Bronchial epithelial cell (primary cell): ENCODE measurements at places on chromosomes 7 and 10.

GRCh38 chr7:84138411-84138810 is 56.2 kb downstream of the SEMA3A start:
- DNase-seq = no peak

- DNase-seq = no peak
These were observed 76.4 kb downstream of the RGS10 start for GRCh38 chr10:119466076-119466475.

GRCh38 chr10:12549297-12549696 is 199.9 kb downstream of the CAMK1D start:
- no peak for DNase-seq

DNA sequence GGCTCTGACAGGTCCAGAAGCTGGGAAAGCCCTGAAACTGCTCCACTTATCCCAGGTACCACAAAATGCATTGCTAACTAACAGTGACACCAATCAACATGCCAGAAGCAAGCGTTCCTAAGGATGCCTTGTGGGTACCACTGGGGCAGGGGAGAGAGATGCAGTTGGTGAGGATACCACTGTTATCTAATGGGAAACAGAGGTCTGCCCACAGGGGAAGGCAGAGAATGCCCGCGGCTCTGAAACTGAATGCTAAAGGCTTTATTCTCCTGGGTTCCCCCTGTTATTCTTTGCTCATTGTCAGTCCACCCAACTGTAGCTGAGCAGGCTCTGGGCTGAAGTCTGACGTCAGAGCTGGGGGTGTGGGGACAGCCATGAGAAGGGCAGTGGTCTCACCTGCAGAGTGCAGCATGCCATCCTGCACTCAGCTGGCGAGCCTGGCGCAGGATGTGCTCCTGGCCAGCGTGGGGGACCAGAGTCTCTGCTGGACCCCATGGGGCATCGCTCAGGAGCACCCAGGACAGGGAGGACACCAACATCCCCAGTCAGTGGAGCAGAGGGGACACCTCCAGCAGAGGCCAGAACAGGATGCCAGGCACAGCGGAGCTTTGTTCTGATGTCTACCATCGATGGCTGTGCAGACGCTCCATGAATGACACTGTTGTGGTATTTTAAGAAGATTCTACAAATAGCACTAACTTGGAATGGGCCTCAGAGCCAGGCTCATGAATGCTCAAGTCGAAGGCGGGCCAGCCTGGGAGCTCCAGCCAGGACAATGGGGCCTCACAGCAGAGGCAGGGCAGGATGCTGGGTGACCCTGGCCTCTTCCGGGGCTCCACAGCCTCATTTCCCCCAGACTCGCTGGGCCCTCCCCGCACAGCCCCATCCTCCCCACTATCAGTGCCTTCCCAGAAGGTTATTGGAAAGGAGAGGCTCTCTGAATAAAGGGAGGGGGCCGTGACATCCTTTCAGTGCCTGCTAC is 95.8 kb downstream of the ARHGAP22 start:
- DNase-seq = no peak

DNA sequence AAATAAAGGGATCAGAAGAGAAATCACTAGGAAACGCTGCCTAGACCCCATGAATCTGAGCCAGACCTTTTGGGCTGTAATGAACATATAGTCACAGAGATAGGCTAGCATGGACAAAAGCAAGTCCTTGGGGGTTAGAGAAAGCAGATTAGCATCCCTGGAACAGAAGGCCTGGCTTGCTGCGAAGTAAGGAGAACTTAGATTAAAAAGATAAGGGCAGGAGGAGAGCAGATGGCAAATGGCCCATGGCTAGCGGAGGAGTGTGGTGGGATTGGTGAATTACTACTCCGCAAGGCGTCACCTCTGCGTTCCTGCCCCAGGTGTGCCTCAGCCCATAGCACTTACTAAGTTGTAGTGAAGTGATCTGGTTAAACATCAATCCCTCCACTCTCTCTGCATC is 92.3 kb upstream of the ZNF438 start:
- DNase-seq = no peak

GRCh38 chr10:9222917-9223316 is 1168.4 kb downstream of the GATA3 start:
- DNase-seq = no peak

DNA sequence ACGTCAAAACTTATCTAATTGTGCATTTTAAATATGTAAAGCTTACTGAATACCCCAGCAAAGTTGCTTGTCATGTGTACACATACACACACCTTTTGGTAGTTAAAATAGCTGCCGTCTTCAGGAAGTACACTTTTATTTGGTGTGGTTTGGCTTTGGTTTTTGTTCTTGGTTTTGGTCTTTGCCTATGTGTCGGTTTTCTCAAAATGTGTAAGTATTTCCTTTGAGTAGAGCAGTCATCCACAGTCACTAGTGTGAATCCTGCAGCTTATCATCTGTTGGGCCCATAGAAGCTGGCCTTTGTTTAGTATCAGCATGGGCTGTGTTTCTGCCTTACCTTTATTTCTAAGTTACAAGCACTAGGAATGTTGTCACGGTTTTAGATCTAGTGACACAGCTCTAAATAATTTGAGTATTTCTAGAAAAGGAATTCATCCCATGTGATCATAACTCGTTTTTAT is 35.3 kb downstream of the NET1 start:
- peak; percentile 31 for DNase-seq

- DNase-seq = no peak
These were observed 1.9 kb upstream of the ASB15 start for GRCh38 chr7:123599766-123600165.

- DNase-seq = no peak
These were observed 238.7 kb upstream of the TCF7L2 start for GRCh38 chr10:112711366-112711765.

DNA sequence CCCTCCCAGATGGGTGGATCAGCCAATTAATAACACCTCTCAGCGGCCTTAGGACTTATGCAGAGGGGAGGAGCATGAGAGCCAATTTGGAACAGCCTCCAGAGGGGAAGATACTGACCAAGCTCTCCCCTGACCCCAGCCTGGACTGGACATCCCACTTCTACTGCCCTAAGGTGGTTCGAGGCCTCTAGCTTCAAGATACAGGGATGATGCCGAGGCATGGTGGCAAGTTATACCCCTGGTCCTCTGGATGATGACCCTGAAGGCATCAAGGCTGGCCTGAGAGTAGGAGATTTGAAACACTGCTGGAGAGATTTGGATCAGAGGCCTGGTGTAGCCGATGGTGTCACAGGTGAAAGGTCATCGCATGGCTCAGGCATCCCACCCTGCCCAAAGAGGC is 3.2 kb downstream of the CDH23 start:
- DNase-seq = no peak

DNA sequence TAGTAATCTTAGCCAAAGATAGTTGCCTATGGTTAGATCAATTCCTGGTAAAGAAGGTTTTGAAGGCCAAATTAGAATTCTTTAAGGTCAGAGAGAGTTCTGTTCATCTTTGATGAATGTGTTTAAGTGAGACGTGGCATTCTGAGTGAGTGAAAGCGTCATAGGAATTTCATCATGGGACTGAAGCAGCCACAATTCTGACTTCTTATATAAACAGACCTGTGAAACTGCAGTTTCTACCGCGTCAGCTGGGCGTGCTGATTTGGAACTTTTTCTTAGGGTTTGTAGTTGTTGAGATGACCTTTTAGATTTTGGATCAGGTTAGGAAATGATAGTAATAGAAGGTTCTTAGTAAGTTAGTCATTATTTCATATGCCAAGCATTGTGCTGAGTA is 103.8 kb downstream of the CNNM2 start:
- DNase-seq = peak; percentile 4

- peak; percentile 58 for DNase-seq
These were observed 101.0 kb upstream of the AGR3 start for GRCh38 chr7:16982640-16983350.

DNA sequence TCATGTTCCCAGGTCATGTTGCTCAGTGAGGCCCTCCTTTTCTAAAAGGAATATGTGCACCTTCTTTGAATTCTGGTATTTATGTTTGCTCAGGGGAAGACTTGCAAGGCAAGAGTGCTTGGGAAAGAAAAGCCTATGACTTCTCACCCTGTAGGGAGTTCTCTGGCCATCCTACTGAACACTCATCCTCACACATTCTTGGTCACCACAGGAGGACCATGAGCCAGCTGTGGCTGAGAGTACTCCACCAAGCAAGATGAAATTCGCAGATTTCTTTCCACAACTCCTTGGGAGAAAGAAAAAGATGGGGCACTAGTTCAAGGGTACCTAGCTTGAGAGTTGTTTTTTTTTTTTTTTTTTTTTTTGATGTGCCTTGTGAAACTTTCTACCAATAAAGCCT is 179.6 kb downstream of the FZD1 start:
- no peak for DNase-seq

GRCh38 chr7:23287612-23288011 is 11.5 kb upstream of the MALSU1 start:
- DNase-seq = no peak

GRCh38 chr10:73253225-73253555 is 746 bp upstream of the MRPS16 start:
- DNase-seq = peak; percentile 21

- no peak for DNase-seq
These were observed 497 bp downstream of the PPP2R2D start for GRCh38 chr10:131901181-131901829.

GRCh38 chr7:43764039-43764761 is 5.7 kb downstream of the BLVRA start:
- peak; percentile 62 for DNase-seq

- DNase-seq = no peak
These were observed 584.4 kb downstream of the INHBA start for GRCh38 chr7:41118486-41118885.

GRCh38 chr10:32461203-32461602 is 15.3 kb downstream of the CCDC7 start:
- no peak for DNase-seq

DNA sequence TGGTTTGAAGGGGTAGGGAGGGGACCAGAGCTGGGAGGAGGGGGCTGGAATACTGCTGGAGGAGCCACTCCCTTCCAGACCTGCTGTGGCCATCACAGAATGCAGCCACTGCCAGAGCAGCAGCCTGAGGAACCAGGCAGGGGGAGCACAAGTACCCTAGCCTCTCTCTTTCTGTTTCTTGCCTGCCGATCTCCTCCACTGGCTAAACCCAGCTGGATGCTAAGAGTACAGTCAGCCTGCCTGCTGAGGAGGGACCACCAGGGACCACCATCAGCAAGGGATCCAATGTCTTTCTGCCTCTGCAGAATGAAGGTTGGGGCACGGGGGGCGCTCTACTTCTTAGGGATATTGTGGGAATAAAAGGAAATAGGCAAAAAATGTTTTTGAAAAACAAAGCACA is 4.7 kb downstream of the BLVRA start:
- no peak for DNase-seq

GRCh38 chr10:124677749-124678556 is 66.2 kb downstream of the FAM53B start:
- DNase-seq = no peak

GRCh38 chr7:77716804-77717203 is 20.5 kb downstream of the RSBN1L start:
- DNase-seq = no peak

DNA sequence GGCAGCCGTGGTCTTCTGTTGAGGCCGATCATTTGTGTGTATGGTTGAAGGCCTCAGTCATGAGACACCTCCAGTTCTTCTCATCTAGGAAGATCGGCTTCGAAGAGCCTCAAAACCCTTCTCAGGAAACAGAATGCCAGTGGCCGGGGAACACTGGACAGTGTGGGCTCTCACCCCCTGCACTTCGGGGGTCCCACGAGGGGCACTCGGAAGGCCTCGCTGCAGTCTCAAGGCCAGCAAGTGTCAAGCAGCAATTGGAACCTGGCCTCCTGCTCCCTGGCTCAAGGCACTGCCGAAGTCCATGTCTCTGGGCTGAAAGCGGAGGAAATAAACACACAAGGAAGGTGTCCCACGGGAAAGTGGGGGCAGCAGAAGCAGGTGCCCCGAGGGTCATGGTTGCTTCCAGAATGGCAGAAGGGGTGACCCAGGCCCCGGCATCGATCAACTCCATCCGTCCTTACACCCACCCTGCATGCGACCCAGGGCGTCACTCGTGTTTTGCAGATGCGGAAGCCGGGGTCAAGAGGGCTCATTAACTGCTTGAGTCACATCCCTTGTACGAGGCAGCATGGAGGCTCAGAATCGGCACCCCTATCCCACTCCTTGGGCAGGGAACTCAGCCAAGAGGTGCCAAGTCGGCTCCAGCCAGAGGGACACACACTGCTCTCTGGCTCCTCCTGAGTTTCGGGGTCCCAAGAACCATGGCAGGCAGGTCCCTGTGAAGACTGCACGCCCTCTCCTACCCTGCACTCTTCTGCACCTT is 231.3 kb upstream of the SHH start:
- no peak for DNase-seq

GRCh38 chr7:81865754-81866153 is 95.9 kb upstream of the HGF start:
- no peak for DNase-seq

DNA sequence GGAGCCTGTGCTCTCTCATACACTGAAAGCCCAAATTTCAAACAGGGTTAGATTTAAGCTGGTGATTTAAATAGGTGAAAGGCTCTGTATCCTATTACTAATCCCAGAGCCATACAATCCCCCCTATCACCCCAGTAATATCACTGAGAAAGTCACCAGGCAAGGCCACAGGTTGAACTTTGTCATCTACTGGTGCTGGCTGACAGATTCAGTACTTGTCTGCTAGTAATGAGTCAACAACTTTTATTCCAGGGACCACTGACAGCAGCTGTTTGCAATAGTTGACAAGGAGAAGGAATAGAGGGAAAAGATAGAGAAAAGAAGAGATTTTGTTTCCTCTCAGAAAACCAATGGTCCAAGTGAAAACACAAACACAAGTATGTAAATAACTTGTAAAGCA is 10.4 kb downstream of the ASB15 start:
- DNase-seq = no peak

GRCh38 chr10:92972886-92973285 is 87.7 kb upstream of the CYP26C1 start:
- no peak for DNase-seq

DNA sequence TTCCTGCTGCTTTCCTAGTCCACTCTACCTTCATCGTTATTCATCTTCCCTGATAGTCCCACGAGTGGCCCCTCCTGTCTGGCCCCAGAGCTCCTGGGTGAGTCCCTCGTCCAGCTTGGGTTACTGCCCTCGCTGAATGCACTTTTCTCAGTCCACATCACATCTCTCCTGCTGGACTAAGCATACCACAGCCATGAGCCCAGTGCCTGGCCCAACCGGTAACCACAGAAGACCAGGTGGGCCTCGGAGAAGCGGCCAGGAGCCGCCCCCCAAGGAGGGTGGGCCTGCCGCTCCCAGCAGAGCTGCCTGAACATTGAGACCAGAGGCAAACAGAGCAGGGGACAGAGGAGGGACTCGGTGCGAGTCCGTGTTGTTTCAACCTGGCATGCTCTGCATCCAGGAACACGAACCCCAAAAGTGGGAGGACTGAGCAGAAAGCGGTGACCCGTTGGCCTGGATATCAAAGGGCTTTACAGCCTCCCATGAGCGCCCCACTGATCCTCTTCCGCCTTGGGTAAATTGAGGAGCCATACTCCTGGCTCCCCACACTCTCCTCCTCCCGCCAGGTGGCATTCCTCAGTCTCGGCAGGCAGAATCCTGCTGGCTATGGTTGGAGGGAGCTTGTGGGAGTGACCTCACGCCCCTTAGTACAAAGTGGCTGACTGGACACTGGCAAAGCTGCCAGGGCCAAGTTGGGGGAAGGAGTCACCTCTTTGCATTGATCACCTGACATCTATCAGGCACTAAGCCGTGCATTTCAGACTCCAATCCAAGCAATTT is 13.3 kb downstream of the TMEM72 start:
- no peak for DNase-seq
